ENCODE measurements at places on chromosomes 6 and 20.

GRCh38 chr6:43093436-43094289 is 17.5 kb downstream of the PTK7 start:
- DNase-seq, result peak; percentile 14

- no peak for DNase-seq
Measured at GRCh38 chr6:135630789-135631376, 133.3 kb upstream of the AHI1 start.

GRCh38 chr20:34798871-34799270 is 26.6 kb downstream of the NCOA6 start:
- no peak for DNase-seq

GRCh38 chr6:5271926-5272325 is 10.6 kb downstream of the FARS2 start:
- DNase-seq, result no peak

DNA sequence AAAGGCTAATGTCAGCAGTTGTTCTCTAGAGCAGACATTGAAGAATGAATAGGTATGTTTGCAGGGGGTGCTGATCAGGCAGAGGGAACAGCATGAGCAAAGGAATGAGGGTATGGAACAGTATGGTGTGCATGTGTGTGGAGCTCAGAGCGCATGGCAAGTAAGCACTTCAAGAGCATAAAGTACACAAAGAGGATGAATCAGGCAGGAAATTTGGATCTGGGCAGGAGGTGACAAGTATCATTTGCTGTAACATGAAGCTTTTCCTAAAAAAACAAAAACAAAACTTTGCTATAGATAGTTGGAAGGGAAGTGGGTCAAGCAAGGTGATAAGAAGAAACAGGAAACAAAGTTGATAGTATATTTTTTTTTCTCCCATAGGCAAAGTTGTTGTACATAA is 746.8 kb downstream of the HDGFL1 start:
- no peak for DNase-seq

DNA sequence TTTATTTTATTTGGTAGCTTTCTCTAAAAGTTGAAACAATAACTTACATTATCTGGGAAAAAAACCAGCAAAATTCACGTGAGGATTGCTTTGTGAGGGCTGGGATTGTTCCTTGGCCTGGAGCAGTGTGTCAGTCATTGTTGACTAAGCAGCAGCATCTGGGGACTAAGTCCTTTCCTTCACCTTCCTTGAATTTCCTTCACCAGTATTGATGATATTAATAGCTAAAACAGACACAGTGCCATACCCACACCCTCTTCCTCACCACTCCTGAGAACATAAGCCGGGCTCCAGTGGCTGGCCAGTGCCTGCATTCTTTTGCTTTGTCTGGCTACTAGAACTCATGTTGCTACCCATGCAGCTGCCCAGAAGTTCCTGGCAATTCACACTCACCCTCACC is 23.7 kb downstream of the PLCB1 start:
- DNase-seq, result no peak

DNA sequence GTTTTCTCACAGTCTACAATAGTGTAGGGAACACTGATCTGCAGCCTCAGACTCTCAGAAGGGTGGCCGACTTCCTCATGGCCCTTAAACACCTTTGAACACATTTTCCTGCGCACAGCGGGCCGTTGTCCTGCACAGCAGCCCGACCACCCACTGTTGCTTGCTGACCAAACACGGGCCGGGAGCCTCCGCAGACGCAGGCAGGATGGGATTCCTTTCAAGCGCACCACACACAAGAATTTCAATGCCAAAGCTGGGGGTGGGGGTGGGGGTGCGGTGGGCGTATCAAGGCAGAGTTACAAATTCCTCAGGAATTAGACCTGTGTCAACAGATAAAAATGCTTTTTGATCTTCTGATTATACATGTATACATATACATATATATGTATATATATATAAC is 74.5 kb downstream of the HUS1B start:
- DNase-seq, result no peak

DNA sequence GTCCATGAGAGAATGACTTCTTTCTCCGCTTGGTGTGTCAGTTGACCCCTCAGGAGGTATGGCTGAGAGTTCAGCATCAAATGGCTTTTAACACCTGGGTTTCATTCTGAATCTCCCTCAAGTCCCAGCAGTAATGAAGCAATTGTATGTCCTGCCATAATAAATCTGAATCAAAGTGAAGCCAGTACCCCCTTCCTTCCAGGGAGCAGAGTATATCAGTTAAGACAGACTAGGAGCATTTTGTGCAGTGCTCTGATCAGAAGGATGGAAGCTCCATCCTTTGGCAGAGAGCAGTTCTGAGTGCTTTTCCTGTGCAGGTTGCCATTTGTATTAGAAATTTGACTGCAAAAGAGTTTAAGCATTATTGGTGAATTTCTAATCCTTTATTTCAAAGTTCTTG is 46.9 kb upstream of the SPACA1 start:
- DNase-seq, result no peak

- DNase-seq, result no peak
Measured at GRCh38 chr6:107353773-107354382, 105.5 kb downstream of the PDSS2 start.

- DNase-seq, result no peak
Measured at GRCh38 chr20:32333181-32333987, 24.7 kb upstream of the ASXL1 start.

DNA sequence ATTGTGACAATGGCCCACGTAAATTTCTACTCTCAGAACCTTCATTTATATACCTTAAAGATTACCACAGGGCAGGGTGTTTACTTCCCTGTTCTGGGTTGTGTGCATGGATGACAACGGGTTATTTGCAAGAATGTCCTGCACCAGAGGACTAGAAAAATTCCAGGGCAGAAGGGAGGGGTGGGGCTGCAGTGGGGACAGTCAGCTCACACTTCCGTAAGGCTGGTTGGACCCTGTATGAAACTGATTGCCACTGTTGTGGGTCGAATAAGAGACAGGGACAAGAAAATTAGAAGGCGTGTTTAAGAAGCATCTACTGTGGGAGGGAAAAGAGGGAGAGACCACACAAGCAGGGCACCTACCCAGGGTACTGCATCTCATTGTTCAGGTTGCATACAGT is 96.5 kb downstream of the SNAP25 start:
- no peak for DNase-seq

DNA sequence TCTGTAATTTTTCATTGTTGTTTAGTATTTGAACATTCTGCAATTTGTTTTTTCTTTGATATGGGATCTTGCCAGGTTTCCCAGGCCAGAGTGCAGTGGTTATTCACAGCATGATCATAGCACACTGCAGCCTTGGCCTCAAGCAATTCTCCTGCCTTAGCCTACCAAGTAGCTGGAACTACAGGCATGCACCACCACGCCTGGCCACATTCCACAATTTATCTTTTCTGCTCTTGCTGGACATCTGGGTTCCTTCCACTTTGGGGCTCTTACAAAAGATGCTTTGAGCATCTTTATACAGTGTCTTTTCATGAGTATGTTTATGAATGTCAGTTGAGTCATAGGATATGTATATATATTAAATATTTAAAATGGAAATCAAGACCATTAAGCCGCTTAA is 42.0 kb downstream of the PGM3 start:
- no peak for DNase-seq

DNA sequence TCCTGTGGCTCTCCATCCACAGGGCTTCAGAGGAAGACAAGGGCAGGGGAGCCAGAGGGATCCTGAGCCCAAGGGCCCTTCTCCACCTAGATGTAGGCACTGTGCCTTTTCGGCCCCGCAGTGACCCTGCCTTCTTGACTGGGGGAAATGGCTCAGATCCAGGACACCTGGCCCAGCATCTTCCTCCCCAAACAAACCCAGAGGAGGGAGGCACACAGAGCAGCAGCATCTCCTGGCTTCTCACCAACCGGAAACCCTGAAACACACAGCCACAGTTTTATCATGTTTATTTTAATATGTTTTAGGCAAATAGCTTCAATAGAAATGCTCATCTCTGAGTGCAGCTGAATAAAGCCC is 84.5 kb upstream of the LRFN2 start:
- DNase-seq, result no peak

DNA sequence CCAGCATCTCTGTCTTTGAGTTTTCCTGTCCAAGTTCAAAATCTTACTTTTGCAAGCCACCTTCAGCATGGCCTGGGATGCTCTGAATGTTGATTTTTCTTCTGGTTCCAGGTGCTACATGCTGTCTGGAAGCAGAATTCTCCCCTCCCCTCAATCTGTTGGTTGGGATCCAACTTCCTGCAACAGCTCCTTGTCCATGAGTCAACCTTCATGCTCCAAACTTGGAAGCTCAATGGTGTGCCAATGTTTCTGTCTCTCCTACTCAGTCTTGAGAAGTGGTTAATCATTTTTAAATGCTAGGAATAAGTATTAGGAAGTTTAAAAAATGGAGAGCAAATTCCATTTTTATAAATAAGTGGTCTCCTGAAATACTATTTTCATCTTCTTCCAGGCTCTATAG is 33.2 kb upstream of the PLEKHG1 start:
- no peak for DNase-seq

- no peak for DNase-seq
Measured at GRCh38 chr20:9565910-9566550, 51.6 kb downstream of the LAMP5 start.

DNA sequence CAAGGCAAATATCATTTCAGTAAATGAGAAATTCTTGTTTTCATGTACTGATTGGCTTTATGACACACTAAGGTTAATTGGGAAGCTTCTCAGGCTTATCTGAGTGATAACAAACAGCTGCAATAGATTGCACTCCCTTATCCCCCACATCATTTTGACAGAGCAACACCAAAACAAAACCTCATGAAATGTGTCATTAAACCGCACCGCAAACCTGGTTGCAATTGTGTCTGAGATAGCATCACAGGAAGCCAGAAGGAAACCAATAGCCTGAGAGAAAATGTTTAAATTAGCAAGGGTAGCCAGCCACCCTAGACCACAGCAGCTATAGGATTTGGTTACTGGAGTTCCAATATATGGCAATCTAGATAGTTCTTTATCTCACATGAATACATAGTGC is 31.6 kb upstream of the LAMA4 start:
- DNase-seq, result peak; percentile 50

- DNase-seq, result peak; percentile 15
Measured at GRCh38 chr6:87907521-87907920, 140.1 kb upstream of the SPACA1 start.

GRCh38 chr6:27111743-27112142 is 135.8 kb upstream of the PRSS16 start:
- DNase-seq, result no peak

DNA sequence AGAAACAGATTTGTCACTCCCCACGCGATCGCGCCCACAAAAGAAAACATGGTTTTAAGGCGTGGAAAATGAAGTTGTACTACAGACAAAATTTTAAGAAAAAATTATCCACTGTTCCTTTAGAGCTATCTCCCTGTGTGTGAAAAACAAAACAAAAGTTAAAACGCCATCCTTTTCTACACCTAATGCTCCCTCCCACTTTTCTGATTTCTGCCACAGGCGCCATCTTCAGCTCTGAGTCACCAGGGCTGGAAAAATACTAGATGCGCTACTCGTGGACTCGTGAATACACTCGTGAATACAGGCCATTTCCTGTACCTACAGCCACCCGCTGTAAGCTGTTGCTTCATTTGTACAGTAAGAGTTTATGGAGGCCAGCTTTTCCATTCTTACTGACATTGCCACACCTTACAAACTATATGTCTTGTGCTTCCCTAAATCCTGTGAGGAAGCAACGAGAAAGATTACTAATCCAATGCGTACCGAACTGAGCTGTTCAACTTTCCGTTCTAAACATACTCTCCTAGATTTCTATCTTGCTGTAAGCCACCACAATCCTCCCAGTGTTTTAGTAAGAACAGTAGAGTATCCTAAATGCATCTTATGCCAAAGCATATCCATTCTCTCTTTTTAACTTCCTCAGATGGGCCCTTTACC is 773 bp upstream of the AHI1 start:
- DNase-seq, result peak; percentile 76

DNA sequence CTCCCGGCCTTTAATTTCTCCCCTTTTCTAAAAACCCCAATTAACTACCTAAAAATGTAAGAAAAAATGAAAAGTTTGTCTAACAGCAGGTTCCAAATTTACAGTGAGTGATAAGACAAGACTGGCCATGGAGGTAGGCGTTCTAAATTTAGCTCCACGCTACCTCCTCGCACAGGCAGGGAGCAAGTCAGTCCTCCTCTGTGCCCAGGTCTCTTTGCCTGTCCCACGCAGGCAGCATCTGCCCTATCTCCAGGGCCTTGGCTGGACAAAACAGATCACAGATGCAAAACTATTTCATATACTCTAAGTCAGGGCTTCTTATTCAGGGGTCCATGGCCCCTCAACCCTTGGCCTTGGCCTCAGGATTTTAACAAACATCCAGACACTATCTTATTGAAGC is 98.0 kb upstream of the JARID2 start:
- DNase-seq, result no peak

GRCh38 chr6:35082046-35082732 is 59.0 kb downstream of the TCP11 start:
- no peak for DNase-seq

- DNase-seq, result no peak
Measured at GRCh38 chr6:90610301-90610750, 23.5 kb upstream of the MAP3K7 start.

DNA sequence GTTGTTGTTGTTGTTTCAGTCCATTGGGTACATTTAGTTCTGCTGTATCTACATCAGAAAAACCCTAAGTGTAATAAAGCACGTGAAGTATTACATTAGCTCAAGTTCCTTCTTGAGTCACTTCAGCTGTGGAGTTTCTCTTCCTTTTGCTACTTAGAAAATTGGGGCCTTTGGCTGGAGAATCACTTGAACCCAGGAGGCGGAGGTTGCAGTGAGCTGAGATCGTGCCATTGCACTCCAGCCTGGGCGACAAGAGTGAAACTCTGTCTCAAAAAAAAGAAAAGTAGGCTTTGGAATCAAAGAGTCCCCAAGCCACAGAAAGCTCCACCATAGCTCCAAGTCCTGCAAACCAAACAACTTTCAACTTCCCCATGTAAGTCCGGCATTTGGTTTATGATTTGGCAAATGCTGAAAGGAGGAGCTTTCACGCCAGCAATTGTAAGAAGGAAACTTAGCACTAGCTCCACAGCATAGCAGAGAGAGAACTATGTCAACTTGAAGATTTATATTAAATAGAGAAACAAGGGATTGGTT is 56.5 kb upstream of the RNF144B start:
- DNase-seq, result no peak

DNA sequence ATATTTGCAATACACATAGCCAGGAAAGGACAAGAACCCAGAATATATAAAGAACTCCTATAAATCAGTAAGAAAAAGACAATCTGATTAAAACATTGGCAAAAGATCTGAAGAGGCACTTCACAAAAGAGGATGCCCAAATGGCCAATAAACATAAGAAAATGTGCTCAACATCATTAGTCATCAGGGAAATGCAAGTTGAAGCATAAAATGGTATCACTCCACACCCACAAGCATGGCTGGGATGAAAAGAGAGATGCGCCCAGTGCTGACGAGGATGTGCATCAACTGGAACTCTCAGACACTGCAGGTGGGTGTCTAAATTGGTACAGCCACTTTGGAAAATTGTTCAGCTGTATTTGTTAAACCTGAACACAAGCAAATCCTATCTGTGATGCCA is 42.4 kb upstream of the MLN start:
- DNase-seq, result no peak

DNA sequence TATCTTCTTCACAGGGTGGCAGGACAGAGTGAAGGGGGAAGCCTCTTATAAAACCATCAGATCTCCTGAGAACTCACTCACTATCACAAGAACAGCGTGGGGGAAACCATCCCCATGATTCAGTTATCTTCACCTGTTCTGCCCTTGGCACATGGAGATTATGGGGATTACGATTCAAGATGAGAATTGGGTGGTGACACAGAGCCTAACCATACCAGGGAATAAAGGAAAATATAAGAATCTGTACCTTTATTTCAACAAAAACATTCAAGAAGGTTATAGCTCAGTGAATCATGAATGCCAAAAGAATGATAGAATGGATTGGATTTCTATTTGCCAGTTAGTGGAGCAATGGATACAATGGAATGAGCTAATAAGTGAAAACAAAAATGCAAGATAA is 214.4 kb downstream of the PTPRK start:
- no peak for DNase-seq
